ENCODE measurements at places on chromosomes 6 and 20.

- DNase-seq: no peak
Observed at GRCh38 chr6:68760485-68760884, 125.4 kb downstream of the ADGRB3 start.

GRCh38 chr6:124694139-124694705, 268.0 kb upstream of the RNF217 start:
- DNase-seq: peak; percentile 3

DNA sequence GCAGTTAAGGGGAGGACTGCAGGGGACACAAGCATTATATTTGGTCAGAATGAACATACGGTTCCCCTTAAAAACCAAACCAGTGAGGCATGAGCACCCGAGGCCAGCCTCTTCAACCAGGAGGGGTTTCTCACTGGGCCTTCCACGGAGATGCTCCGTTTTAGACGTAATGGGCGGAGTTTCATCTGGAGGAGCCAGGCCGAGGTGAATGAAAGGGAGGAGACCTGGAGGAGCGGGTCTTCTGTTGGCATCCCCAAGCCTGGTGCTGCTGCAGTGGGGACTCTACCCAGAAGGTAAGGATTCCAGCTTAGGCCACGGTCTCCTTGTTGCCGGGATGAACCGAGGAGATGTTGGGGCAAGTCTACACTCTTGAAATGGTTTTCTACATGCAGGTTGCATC, 47.4 kb downstream of the ADNP start:
- DNase-seq: no peak

- DNase-seq: no peak
Observed at GRCh38 chr6:6927521-6928361, 180.0 kb upstream of the RREB1 start.

- no peak for DNase-seq
Observed at GRCh38 chr6:71277926-71278600, 10.5 kb upstream of the OGFRL1 start.

- no peak for DNase-seq
Observed at GRCh38 chr6:71238351-71238750, 50.3 kb upstream of the OGFRL1 start.

DNA sequence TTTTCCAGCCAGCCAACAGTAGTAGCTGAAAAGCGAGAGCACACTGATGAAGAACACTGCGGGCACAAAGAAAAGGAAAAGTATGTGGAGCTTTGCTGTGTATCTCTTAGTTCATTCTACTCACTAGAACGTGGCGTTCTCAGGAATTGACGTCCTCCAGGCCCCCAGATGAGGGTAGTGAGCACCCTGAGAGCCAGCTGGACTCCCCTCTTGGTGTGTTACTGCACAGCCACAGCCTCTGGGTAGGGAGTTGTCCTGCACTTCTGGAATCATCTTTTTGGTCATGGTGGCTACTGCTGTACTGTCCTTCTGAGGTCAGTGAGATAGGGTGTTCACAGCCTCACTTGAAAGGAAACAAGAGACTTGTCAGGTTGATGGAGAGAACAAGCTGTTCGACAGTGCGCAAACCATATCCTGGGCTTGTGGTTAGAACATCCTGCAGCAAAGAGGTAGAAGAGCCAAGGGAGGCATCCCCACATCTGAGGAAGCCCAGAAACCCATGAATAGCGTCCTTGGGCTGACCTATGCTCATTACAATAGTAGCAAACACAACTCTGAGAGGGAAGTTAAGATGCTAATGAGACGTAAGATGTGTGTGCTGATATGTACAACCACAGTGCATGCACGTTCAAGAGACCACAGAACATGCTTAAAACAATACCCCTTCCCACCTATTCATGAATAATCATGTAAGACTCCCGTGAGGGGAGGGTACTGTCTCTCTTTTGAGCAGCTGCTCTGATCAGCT, 14.6 kb upstream of the HLA-F start:
- DNase-seq: no peak

GRCh38 chr20:35000922-35001595, 45.4 kb downstream of the MYH7B start:
- no peak for DNase-seq

- DNase-seq: peak; percentile 75
Observed at GRCh38 chr20:2206957-2207769, 88.6 kb upstream of the TGM3 start.

DNA sequence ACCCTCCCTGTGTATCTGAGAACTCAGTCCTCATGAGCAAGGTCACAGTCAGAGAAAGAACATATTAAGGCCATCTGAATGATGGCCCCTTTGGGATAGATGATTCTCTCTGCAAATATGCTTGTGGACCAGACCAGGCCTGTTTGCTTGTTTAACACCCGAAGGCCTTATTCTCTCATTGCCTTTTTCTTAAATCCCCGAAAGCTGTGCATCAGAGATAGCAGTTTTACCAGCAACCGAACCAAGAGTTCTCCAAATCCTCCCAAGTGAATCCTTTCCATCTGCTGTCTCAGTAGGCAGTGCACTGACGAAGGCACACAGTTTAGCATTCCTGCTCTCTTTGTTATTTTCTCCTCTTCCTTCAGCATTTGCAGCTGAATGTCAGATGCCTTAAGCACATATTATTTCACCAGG, 79.8 kb downstream of the TRMT6 start:
- DNase-seq: no peak

- no peak for DNase-seq
Observed at GRCh38 chr6:137193256-137194070, 20.0 kb upstream of the IL22RA2 start.

DNA sequence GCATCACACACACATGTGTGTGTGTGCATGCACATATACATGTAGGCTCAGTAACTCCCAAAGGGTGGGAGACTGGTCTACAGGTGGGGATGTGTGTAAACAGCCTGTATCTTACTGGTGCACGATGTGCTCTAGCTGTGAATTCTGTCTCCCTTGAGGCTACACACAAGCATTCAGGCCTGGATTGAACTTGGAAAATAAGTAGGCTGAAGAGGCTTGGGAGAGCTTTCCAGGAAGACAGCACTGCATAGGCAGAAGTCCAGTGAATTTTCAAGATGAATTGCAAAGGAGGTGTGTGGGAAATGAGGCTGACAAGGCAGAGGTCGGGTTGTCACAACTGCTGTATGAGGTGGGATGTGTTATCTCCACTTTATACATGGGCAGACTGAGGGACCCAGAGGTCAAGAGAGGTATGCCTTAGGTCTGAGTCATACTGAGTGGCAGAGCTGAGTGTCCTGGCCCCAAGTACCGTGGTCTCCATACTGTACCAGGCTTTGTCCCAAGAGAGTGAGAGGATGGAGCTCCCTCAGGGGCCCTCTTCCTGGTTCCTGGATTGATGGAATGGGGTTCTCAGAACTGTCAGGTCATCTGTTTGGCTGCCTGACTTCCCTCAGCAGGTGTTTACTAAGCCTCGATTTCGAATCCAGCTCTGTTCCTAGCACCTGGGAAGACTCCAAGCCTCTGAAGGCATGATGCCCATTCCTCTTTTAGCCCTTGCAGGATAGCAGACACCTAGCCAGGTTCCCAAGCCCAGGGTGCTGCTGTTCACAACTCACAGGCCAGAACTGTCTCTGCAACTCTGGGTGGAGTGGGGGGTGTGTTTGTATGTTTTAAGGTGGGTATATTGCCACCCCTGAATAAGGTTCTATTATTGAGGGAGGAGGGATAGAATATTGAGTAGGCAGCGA, 14.4 kb downstream of the SNPH start:
- DNase-seq: no peak

DNA sequence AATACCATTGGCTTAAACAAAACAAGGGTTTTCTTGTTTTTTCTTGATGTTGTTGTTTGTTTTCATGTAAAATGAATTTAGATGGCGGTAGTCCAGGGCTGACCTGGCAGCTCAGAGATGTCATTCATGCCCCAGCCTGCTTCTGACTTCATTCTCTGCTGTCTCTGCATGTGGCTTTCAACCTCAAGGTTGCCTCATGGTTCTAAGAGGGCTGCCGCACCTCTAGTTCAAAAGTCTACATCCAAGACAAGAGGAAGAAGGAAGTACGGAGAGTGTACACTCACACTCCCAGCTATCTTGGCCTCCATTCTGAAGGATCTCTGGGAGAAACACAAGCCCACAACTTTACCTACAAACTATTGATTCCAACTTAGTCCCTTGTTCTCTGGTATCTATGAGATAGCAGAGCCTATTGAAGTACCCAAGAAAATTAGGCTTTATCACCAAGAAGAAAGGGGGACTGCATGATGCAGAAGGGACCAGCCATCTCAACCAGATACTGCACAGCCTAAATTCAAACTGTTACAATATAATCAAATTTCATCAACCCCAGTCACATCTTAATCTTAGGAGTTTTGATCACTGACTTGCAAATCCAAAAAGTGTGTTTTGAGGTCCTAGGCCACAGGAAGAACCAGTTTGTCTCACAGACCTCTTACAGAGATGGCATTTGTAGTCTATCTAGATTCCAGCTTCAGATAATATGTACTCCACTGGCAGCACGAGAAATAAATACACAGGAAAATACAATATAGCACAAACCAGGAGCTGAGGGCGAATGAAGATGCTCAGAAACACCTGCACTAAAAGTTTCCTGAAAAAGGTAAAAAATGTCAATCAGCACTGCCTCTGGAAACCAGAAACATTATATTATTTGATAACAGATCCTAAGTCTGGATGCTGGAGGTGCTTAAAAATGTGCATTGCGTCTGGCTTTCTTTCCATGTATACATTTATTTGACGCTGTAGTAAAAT, 866 bp upstream of the BTN3A3 start:
- DNase-seq: no peak

GRCh38 chr6:73580247-73581149, 59.7 kb upstream of the EEF1A1 start:
- no peak for DNase-seq

Data from COR-L47 (cell line).